ENCODE measurements at places on chromosomes 16 and 17.

- DNase-seq: no peak
These were observed 5.7 kb upstream of the BANP start for GRCh38 chr16:87945351-87946042.

DNA sequence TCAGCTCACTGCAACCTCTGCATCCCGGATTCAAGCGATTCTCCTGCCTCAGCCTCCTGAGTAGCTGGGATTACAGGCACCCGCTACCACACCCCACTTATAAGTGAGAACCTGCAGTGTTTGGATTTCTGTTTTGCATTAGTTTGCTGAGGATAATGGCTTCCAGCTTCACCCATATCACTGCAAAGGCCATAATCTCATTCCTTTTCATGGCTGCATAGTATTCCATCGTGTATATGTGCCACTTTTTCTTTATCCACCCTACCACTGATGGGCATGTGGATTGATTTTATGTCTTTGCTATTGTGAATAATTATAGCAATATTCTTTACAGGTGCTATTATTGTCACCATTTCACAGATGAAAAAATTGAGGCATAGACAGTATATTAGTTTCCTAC, 301.0 kb upstream of the MAF start:
- DNase-seq: no peak

GRCh38 chr16:88977018-88977811, at the start of gene CBFA2T3:
Gene CBFA2T3 (minus strand): TSS chr16:88977207. CDS start chr16:88976807, 400 bp downstream.
- no peak for DNase-seq

GRCh38 chr16:23367988-23368387, 65.9 kb downstream of the SCNN1B start:
- DNase-seq: no peak

- DNase-seq: no peak
These were observed 47.2 kb upstream of the RASL10B start for GRCh38 chr17:35684055-35684802.

- no peak for DNase-seq
These were observed 215.4 kb downstream of the SEC14L1 start for GRCh38 chr17:77356109-77356689.

- no peak for DNase-seq
These were observed 23.9 kb upstream of the CPSF4L start for GRCh38 chr17:73285603-73285908.

- DNase-seq: no peak
These were observed 22.7 kb upstream of the ATP5MC1 start for GRCh38 chr17:48869821-48870318.

- no peak for DNase-seq
These were observed 680 bp downstream of the SKA2 start for GRCh38 chr17:59154292-59154720.

DNA sequence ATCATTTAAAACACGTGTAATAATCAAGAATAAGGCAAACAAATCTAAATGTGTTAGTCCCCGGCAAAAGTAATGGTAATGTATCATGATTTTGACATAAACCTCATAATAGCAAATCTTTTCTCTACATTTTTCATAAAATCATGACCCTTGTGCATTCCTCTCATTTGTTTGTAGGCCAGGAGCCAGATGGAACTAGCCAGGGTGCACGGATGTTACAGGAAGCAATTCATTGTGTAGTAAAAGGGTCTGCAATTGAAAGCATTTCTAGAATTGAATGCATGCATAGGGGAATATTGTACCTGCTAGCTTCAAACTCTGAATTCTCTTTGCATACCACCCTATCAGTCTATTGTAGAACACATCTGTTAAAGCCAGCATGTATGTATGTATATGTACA, 66.6 kb downstream of the CNTNAP4 start:
- no peak for DNase-seq

GRCh38 chr16:22926105-22926751, 112.3 kb downstream of the HS3ST2 start:
- DNase-seq: no peak
